NCI-H524 (cell line): ENCODE measurements at places on chromosomes 5 and 9.

DNA sequence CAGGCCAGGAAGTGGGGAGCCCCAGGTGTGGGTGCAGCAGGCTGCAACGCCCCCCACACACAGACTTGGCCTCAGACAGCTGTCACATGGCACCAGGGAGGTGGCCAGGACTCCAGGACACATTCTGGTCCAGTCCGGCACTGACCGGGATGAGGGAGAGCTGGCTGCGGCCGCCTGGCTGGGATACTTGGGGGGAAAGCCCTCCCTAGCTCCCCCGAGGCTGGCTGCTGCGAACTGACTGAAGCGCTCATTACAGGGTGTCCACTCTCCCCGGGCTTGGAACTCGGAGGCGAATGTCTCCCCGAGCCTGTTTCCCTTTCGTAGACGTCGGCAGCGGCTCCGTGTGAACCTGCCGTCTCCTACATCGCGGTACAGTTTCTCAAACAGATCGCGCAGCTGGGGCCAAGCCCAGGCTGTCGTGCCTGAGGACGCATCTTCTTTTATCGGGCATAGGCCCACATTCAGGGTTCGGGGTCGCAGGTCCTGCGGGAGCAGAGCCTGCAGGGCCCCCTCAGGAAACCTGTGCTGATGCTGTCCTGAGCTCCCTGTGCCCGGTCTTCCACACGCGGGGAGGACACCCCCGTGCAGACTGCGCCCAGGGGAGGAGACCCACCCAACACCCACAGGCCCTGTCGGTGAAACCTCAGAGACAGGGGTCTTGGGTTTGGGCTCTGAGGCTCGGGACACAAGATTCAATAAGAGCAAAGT, 19.8 kb downstream of the NACC2 start:
- no peak for DNase-seq

DNA sequence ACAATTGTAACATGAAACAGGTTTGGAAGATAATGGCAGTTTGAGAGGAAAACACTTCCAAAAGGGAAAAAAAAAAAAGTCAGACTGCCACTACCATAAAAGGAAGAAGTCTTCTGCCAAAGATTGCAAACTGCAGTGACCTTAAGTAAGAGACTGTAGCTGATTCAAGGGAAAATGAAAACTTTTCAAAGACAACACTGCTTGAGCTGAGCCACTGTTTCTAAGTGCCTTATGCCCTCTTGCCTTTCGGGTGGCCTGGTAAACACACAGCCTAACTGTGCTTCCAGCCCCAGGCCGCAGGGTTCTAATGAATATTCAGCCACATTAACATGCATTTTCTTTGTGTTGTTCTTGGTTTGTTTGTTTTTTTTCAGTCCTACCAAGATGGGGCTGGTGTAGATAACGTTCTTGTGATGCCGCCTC, 354.6 kb downstream of the BNC2 start:
- DNase-seq, result no peak

GRCh38 chr9:133064241-133065069, 2.7 kb downstream of the CEL start:
- no peak for DNase-seq

- no peak for DNase-seq
These were observed 110.1 kb upstream of the IRX2 start for GRCh38 chr5:2861605-2862004.

GRCh38 chr5:156394642-156395305, 67.8 kb downstream of the SGCD start:
- DNase-seq, result no peak

DNA sequence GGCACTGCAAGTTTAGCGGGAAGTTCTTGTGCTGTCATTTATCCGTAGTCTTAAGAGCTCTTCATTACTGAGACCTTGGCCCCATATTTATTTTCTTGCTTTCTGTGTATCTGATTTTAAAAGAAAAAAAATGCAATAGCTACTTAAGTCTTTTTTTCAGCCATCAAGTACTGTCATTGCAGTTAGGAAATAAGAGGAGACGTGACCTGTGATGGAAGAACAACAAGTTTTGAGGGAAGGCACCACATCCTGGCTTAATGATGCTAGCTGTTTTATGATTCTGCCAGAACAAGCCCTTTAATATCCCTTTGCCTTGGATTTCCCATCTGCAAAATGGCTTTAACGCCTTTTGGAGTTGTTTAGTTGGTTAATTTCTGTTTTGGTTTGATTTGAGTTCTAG, 3.8 kb downstream of the RGMB start:
- no peak for DNase-seq

GRCh38 chr9:69172895-69173294, 1.2 kb upstream of the TJP2 start:
- no peak for DNase-seq

DNA sequence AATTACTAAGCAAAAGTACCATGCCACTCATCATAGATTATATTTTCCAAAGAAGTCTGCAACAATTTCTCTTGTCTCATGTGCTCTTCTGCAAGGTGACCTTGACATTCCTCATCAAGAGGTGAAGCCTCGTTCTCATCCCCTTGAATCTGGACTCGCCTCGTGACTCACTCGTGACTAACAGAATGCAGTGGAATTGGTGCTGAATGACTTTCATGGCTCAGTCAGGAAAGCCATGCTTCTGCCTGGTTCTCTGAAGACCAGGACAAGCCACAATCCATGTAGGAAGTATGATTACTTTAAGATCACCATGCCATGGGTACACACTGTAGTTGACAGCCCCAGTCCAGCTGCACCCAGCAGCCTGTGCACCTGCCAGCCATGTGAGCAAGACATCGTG, 335.8 kb downstream of the GADD45G start:
- no peak for DNase-seq

DNA sequence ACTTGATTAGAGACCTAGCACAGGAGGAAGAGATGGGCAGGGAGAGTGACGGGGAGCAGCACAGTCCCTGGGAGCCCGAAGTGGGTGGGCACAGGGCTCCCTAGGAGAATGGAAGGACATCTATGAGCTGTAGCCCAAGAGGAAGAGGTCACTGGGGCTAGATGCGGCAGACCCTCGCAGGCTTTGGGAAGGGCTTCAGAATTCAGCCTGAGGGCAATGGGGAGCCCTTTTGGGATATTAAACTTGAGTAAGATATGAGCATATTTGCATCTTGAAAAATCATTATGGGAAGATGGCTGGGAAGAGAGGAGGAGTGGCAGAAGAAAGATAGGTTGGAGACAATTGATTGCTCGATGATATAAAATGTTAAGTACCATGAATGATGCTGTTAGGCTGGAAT, 48.9 kb upstream of the IL17B start:
- no peak for DNase-seq

DNA sequence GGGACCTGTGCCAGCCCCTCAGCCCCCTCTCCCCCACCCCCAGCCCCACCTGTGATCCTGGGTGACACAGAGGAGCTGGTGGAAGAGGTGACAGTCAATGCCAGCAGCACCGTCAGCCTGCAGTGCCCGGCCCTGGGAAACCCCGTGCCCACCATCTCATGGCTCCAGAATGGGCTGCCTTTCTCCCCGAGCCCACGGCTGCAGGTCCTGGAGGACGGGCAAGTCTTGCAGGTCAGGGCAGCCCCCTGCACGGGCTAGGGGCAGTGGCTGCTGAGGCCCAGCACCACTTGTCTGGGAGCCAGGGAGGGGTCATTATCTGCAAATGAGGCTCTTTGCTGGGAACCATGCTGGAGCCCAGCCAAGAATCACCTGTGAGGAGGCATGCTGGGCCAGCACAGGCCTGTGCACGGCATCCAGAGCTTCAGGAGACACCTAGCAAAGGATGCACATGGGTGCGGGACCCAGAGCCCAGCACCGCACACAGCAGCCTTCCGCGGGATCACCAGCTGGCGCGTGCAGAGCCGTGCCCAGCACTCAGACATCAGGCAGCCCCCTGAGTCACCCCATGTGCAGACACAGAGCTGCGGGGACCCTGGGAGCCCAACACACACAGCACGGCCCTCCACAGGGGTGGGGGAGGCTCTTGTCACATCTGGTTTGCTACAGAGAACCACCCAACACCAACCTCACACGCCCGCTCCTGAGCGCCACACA, 62.0 kb upstream of the ASS1 start:
- DNase-seq, result no peak

GRCh38 chr5:118220556-118221195, 767.7 kb downstream of the DTWD2 start:
- no peak for DNase-seq

DNA sequence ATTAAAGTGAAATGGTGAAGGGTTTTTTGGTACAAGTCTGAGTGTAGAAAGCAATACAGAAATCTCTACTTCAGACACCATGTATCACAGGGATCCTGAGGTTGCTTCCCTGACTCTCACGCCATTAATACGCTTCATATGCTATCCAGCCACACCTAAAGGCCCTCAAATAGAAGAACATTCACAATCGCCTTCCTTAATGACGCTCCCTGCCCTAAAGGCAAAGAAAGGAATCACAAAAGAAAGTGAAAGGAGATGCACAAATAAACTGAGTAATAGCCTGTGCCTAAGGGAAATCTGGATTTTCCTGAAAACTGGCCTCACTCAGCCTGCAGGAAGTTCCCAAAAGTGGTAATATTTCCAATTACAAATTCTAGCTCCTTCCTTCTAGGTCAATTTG, 1002.7 kb upstream of the DMAC1 start:
- no peak for DNase-seq

- no peak for DNase-seq
These were observed 349.1 kb downstream of the TMEM232 start for GRCh38 chr5:110377361-110377760.

DNA sequence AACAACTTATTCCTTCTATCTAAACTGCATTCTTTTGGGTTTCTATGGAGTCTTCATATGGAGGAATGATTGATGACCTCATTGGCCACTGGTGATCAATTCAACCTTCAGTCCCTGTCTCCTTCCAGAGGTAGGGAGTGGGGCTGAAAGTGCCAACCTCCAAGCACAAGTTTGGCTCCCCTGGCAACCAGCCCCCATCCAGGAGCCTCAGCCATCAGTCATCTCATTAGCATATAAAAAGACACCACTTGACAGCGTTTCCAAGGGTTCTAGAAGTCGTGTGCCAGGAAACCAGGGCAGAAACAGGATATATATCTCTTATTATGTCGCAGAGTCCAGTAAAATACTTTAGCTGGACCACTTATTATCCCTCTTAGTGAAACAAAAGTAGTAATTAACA, 9.8 kb downstream of the SLC31A2 start:
- DNase-seq, result no peak
